Epithelial cell of prostate (primary cell): ENCODE measurements at places on chromosomes 7 and 10.

GRCh38 chr7:11667810-11668185 is 164.2 kb downstream of the THSD7A start:
- no peak for DNase-seq

- no peak for DNase-seq
Measured at GRCh38 chr7:106281127-106281526, 3.7 kb downstream of the NAMPT start.

DNA sequence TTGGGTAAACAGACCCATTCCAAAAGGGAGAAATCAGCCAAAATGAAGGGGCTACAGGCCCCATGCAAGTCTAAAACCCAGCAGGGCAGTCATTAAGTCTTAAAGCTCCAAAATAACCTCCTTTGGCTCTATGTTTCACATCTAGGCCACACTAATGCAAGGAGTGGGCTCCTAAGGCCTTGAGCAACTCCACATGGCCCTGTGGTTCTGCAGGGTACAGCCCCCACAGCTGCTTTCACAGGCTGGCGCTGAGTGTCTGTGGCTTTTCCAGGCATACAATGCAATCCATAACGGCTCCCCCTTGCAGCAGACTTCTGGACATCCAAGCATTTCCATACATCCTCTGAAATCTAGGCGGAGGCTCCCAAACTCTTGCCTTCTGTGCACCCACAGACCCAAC is 9.0 kb downstream of the TMEM243 start:
- DNase-seq, result no peak

DNA sequence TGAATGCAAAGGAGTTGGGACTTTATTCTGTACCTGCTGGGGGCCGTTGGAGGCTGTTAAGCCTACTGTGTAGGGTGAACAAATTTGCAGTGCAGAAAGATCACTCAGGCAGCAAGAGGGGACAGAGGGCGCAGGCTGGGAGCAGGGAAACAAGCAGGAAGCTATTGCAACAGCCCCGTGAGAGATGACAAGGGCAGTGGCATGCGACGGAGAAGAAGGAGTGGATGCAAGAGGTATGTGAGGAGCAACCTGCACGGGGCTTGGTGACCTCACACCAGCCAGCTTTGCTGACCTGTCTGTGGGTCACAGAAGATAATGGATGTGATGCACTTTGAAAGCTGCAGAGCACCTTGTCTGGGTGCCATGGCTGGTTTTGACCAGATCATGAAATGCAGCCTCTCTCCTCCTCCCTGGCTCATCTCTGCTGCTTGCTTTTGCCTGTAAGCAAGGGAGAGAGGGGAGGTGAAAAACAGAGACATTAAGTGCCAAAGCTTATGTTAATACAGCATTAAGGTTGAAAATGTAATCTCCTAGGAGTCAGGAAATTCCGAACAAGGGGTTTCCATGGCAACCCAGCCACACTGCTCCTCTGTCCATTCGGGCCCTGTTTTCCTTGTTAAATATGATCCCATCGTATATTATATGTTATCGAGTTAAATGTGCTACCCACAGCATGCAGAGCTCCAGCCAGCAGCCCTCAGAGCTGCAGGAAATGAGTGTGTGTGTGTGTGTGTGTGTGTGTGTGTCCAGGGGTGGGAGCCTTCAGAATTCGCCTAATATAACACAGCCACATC is 314.3 kb upstream of the ZMIZ1 start:
- no peak for DNase-seq
